ENCODE measurements at places on chromosomes 2 and 18.
A peak's percentile ranks its signal among the peaks of the same experiment; 100 is the strongest.

GRCh38 chr2:192043216-192043870 lies 151.4 kb downstream of the TMEFF2 start:
- no peak for DNase-seq

DNA sequence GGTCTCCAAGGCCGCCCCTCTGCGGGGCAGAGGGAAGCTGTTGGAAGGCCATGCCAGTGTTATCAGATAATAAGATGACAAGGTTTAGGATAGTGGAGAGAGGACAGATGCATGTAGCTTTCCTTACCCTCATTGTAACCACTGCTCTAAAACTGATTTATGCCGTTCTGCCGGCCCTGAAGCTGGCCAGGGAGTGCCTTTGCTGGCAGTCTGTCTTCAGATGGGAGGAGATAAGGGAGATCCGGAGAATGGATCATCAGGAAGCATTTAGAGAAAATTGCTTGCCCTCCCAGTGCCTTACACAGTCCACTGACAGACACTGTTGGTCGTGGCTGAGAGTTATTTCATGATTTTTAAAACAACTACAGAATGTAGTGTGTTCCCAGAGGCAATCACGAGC lies 35.4 kb upstream of the MYO3B start:
- DNase-seq: no peak

DNA sequence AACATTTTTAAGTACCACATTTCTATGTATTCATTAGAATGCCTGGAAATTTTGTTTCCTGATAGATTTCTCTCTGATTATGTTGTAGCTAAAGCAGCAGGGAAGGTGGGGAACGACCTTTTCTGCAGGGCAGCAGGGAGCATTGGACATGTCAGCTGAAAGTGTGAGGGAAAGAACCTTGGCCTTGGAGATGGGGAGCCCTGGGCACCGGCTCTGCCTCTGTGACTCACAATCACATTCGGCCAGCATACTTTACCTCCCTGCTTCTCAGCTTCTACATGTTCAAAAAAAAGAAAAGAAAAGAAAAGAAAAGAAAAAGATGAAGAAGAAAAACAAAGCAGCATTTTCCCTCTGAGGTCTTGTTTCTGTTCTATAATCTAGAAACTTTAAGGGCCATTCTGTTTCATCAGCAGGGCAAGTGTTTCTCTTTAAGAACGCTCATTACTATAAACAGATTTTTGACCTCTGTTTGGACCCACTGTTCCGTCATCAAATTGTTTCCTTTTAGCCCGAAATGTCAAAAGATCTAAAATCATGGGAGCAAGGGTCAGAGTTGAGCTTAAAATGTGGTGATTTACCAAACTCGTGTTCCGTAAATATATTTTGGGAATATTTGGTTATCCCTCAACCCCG lies 27.9 kb downstream of the SETBP1 start:
- no peak for DNase-seq

DNA sequence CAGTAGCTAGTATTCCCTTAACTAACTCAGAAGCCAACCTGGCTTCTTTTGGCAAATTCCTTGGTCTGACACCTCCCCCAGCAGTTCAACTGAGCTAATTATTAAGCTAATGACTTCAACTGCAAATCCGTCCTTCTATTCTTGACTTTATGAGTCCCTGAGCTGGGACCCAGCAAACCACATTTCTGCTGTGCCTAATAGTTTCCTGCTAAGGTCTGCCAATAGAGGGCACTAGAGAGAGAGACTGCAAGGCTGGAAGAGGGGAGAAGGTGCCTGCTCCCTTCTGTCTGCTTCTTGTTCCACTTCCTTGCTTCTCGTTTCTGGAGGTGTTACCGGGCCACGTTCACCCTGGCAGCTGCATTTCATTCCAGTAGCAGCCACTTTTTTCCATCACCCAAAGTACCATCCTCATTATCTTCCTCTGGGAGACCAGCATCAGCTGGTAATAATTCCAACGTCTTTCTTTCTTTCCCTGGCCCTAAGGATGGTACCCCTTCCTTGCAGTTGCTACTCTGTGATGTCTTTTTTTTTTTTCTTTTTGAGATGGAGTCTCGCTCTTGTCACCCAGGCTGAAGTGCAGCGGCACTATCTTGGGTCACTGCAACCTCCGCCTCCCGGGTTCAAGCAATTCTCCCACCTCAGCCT lies 352.0 kb downstream of the TNS1 start:
- DNase-seq: peak; percentile 85

- no peak for DNase-seq
These were observed 61.1 kb upstream of the NFATC1 start for GRCh38 chr18:79334496-79335233.

- no peak for DNase-seq
These were observed 100.8 kb downstream of the TAF4B start for GRCh38 chr18:26327062-26327461.

- no peak for DNase-seq
These were observed 40.5 kb downstream of the IRS1 start for GRCh38 chr2:226758921-226759640.

- no peak for DNase-seq
These were observed 307.4 kb upstream of the KLHL29 start for GRCh38 chr2:23077596-23077995.

DNA sequence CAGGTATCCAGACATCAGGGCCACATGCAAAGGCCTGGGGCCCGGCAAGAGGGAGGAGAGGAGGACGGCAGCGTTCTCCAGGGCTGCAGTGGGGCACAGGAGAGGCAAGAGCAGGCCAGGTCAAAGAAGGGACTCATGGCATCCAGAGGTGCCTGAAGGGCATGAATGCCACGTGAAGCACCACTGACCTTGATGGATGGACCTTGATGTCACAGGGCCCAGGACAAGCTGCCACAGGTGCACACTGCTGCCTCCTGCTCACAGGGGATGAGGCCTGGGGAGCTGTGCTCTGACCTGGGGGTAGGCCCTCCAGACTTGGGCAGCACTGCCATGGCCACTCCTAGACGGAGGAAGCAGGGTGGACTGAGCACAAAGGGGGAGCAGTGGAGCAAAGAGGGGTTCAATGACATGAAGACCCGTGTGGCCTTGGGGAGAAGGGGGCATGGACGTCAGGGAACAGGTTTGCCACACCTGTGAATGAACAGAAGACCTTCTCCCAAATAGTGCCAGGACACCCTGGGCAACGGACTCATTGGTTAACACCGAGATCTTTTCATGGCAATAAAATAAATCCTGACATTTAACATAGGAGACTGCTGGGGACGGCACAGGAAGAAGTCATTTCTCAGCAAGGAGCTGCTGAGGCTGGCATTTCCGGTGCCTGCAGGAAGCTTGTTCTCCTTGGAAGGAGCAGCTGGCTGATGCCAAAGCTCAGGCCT lies 65.6 kb downstream of the EMX1 start:
- DNase-seq: no peak

- DNase-seq: no peak
These were observed 46.0 kb upstream of the MBP start for GRCh38 chr18:77178559-77178958.

GRCh38 chr2:161873707-161874106 lies 200.3 kb downstream of the DPP4 start:
- no peak for DNase-seq

- no peak for DNase-seq
These were observed 10.6 kb upstream of the DSC2 start for GRCh38 chr18:31112804-31113203.

DNA sequence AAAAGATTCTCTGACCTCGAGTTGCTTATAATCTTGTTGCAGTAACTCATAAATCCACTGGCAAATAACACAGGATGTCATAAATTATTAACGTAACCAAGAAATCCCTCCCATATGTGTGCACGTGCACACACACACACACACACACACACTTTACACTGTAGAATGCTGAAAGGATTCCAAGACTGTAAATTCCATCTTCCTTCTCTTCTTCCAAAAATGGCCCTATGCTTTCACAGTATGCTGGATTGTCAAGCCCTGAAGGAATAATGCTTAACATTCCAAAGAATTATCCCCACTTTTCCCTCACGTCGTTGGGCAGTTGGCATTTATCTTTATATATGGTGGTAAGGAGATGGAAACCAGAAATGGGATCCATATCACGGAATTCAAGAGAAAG lies 117.5 kb upstream of the CRIM1 start:
- no peak for DNase-seq

GRCh38 chr2:71074893-71075395 lies 6.5 kb downstream of the NAGK start:
- DNase-seq: no peak

GRCh38 chr2:160278879-160279177 lies 78.8 kb upstream of the ITGB6 start:
- peak; percentile 64 for DNase-seq

DNA sequence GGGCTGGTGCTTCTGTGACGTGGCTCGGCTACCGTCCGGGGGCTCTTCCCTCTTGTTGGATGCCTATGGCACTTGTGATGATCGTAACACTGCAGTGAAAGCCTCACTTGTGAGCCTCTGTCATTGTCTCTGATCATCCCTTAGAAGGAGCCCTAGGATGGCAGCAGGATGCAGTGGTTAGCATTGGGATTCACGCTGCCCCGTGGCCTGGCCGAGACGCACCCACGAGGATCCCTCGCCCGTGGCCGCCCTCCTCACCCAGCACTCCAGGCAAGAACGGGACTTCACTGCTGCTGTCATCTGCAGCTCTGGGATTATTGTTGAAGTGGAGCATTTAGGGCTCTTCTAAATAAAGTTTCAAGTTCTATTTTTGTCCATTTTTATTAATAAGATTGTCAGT lies 46.8 kb upstream of the CTDP1 start:
- no peak for DNase-seq

DNA sequence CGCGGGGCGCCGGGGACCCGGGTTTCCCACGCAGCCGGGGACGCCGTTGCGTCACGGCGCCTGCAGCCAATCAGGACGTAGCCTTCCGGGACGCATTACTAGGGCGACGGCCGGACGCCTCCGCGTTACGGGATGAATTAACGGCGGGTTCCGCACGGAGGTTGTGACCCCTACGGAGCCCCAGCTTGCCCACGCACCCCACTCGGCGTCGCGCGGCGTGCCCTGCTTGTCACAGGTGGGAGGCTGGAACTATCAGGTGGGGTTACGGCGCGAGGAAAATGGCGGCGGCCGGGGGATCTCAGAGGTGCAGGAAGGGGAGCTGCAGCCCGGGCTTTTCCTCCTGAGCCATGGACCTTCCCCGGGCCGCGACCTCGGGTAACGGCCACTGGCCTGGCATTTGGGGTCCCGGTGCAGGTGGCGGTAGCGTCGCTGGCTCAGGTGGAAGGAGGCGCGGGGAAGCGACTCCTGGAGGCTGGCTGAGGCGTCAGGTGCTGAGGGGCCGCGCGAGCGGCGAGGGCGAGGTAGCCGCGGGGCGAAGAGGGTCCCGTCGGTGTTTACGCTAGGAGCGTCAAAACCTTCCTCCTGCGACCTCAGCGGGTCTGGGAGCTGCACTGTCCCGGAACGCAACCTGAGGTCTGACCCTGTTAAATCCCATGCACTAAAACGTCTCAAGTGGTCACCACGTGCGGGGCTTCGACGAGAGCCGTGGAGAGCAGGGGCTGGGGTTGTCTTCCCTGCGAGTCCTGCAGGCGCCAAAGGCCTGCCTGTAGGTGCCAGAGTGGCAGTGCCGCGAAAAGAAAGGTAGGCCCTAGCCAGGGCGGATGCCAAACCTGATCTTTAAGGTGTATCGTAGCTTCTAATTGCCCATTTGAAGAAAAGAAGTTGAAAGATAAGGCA lies at the start of gene LCLAT1:
TSS of gene LCLAT1 (plus strand) at position 98 of the 897 bp plus-strand sequence. CDS start 78,345 bp downstream, outside the sequence.
- DNase-seq: peak; percentile 82

GRCh38 chr2:8475349-8476031 lies 206.4 kb upstream of the ID2 start:
- DNase-seq: no peak

- DNase-seq: no peak
These were observed 787 bp downstream of the SOCS6 start for GRCh38 chr18:70289351-70290312.

DNA sequence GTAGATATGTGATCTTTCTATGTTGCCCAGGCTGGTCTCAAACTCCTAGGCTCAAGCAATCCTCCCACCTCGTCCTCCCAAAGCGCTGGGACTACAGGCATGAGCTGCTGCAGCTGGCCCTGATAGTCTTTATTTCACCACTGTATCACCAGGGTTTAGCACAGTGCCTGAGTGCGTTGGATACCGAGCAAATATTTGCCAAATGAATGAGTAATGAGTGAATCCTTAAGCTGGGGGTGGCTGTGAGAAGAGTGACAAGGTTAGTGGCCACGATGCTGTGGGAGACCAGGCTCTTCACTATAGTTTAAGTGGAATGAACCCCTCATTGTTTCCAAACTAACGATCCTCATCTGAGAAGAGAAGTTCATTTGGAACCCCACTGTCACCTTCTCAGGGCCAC lies 60.8 kb upstream of the FAM136A start:
- no peak for DNase-seq

DNA sequence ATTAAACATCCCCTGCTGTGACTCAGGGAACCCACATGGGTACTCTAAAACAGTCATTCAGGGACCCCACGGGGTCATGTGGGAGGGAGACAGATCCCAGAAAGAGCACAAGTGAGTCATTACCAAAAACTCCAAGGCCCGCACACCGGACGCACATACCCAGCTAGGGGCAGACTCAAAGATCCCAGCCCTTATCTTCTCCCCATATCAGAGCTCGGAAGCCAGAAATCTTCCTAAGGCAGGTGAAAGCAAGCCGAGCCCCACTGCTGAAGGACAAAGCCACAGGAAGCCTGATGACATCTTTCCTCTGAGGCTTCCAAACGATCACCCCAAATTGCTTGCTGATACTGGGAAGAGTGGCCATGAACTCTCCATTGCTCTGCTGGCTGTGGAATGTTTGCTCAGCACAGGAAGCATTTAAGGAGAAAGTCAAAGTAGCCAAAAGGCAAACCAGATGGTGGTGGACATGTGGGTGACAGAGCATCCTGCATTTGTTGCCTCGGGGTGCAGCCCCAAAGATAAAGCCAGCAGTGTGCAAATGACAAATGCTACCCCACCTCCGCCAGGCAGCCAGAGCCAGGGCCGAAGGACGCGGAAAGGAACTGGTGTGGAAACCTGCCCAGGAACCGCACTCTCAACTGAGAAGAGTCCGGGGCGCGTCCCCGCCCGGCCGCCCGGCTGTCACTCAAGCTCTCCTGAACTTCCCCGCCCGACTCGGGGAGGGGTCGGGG lies 784 bp downstream of the ACTR1B start:
- DNase-seq: peak; percentile 36

- no peak for DNase-seq
These were observed 645.5 kb upstream of the ID2 start for GRCh38 chr2:8036366-8036765.

GRCh38 chr2:228592925-228593324 lies 411.4 kb upstream of the SPHKAP start:
- no peak for DNase-seq

- DNase-seq: no peak
These were observed 72.6 kb downstream of the NRP2 start for GRCh38 chr2:205754924-205755321.

- DNase-seq: no peak
These were observed 271.1 kb downstream of the SETBP1 start for GRCh38 chr18:44951748-44952147.

Measured in SK-MEL-5 (cell line).